ENCODE measurements at places on chromosomes 11 and 22. TPM values are rescaled to one million over a fixed set of nuclear protein-coding genes. Genes with fewer than 3 reads are reported as not detected.

- DNase-seq: no peak
Measured at GRCh38 chr11:61403658-61404057, 11.3 kb downstream of the TMEM216 start.

DNA sequence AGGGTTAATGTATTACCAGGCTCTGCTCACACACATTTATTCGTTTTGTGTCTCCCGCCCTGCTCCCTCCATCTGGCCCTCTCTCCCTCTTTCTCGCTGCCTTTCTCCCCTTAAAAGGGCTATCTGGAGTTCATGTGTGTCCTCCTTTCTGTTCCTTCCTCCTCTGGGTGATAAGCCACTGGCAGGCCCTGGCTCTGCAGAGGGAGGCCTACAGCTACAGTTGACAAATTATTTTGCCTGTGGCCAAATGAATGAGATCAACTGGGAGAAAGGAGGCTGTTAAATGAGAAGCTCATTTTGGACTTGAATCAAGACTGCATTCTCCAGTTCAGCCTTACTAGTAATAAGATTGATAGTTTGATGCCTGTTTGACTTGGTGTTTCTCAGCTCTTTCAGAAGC lies 17.5 kb upstream of the OPCML start:
- DNase-seq: no peak

GRCh38 chr11:126797457-126798169 lies 203.0 kb downstream of the KIRREL3 start:
- no peak for DNase-seq

GRCh38 chr22:19127329-19128008 lies 3.6 kb upstream of the TSSK2 start:
- no peak for DNase-seq

GRCh38 chr11:26537341-26537740 lies 34.7 kb downstream of the MUC15 start:
- DNase-seq: no peak

Gene PATE2
- not detected for total RNA-seq
